ENCODE measurements at places on chromosomes 1 and 21. TPM values are rescaled to one million over a fixed set of nuclear protein-coding genes. Genes with fewer than 3 reads are reported as not detected.

- DNase-seq = peak; percentile 15
Observed at GRCh38 chr1:156194300-156194652, 372 bp downstream of the SLC25A44 start.

GRCh38 chr1:172544481-172545104, 11.6 kb downstream of the SUCO start:
- DNase-seq = no peak

SKI gene
- 28.1 TPM for total RNA-seq

DNA sequence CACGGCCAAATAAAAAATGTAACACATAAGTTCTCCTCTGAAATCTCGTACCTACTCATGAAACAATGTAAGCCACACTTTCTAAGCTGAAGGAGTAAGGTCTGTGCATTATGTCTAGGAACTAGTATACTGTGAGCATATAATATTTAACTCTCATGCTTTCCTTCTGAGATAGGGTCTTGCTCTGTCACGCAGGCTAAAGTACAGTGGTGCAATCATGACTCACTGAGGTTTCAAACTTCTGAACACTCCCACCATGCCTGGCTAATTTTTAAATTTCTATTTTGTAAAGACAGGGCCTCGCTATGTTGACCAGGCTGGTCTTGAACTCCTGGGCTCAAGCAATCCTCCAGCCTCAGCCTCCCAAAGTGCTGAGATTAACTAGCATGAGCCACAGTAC, 71.3 kb downstream of the AHCTF1 start:
- DNase-seq = no peak

MXRA8 gene
- 367 TPM for total RNA-seq

DNA sequence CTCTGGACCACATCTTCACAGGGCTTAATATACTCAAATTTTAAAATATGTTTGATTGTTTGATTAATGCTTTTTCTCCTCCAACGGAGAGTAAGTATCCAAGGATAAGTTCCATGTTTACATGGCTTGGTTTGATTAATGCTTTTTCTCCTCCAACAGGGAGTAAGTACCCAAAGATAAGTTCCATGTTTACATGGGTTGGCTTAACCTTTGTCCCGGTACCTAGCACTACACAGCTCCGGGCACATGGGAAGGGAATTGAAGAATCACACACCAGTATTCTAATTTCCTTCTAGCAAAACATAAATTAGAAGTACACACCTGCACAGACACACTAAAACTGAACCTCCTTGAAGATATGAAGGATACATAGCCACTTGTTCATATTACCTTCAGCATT, 77.5 kb downstream of the ARID4B start:
- DNase-seq = no peak

RNF187 gene
- total RNA-seq = 39.8 TPM

DNA sequence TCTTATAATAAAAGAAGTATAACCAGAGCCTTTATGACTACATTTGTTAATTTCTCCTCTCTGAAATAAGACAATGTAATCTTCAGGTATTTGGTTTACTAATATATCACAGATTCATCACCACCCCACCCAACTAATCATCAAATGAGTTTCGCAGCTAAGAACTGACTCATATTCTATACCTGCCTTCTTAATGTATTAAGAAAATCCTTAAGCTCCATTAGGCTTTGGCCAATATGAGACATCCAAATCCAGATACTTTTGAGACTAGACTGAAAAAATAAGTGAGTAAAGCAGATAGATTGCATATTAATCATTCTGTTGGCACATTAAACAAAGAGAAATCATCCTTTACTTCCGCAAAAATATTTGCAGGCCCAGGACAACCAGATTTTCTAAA, 18.7 kb upstream of the FMO2 start:
- DNase-seq = no peak

DNA sequence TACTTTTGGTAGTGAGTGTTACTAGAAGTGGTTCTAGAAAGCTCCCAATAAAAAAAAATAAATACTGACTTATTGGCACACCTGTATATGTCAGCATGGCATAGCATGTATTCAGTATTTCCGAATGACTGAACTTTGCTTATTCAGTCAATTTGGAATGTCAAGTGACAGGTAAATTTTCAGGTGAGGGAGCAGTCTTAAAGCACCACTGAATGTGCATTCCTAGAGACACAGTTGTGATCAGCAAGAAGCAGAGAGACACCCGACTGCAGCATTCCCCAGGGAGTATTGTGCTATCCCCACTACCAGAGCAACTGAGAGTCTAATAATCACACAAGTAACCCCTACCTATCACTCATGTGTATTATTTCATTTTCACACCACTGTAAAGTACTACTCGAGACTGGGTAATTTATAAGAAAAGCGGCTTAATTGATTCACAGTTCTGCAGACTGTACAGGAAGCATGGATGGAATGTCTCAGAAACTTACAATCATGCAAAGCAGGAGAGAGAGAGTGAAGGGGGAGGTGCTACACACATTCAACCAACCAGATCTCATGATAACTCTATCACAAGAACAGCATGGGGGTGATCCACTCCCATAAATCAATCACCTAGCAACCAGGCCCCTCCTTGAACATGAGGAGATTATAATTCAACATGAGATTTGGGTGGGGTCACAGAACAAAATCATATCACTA, 201.5 kb downstream of the TBX15 start:
- no peak for DNase-seq

MSH4 gene
- 0.16 TPM for total RNA-seq

- DNase-seq = no peak
Observed at GRCh38 chr1:244409701-244410100, 42.0 kb downstream of the ADSS2 start.

GRCh38 chr1:236904892-236905741, 99.1 kb downstream of the MT1HL1 start:
- DNase-seq = peak; percentile 69

- DNase-seq = no peak
Observed at GRCh38 chr21:43943512-43944077, 68.5 kb upstream of the TRAPPC10 start.

BTBD19 gene
- total RNA-seq = 5.4 TPM

GRCh38 chr21:32082466-32082865, 196.4 kb downstream of the MIS18A start:
- DNase-seq = no peak

- no peak for DNase-seq
Observed at GRCh38 chr1:116433275-116434257, 60.5 kb downstream of the ATP1A1 start.

PM20D1 gene
- not detected for total RNA-seq

GRCh38 chr21:18529254-18529653, 125.7 kb upstream of the TMPRSS15 start:
- peak; percentile 71 for DNase-seq

SDCCAG8 gene
- total RNA-seq = 69.2 TPM

GRCh38 chr1:234702342-234703000, 92.5 kb upstream of the IRF2BP2 start:
- DNase-seq = peak; percentile 58

DNA sequence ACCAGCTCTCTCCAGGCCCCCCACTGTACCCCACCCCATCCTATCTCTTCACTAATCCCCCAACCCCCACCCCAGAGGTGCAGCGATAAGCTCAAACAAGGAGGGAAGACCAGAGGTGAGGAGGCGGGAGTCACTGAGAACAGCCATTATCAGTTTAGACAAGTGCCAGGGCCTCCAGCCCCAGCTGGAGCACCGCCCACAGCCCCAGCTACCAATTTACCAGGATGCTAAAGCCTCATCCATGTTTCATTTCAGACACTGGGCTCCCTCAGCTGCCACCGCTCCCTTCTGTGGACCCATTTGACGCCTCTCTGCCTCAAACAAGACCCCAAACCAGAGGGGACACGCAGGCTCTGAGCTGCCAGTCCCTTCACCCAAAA, 80.6 kb downstream of the DISP3 start:
- DNase-seq = no peak

DNA sequence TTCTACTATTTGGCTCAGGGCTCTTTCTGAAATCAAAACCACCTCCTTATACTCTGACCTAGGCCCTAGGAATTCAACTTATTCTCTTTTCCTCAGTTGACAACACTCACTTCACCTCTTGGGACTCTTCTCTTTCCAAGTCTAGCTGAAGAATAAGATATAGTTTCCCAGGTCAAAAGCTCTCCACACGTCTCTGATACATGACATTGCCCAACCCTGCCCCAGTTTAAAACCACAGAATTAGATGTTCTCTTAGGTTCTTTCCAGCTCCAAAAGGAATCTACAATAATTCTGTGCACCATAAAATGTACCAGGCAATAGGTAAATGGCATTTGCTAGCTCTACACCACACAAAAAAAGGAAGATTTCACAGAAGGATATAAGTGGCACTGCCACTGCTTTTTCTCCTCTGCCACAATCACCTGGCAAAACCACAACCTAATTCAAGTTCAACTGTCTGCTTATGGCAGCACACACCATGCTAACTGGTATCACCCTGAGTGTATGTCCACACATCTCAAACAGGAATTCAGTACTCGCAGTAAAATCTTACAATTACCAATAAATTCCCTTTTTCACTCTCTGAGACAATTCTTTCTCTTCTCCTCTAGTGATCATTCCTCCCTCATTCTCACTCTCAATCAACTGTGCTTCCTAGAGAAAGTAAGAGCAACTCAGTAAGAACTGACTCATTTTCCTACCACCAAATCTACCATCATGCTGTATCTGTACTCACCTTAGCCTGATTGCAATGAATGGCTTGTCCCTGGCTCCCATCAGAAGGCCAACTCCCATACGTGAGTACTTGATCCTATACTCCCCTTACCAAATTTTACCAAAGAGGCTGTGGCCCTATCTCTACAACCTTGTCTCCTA, 27.3 kb downstream of the ZBTB8OS start:
- DNase-seq = no peak

- DNase-seq = peak; percentile 25
Observed at GRCh38 chr1:10286244-10286643, 75.9 kb downstream of the KIF1B start.

ZCCHC17 gene
- 11.4 TPM for total RNA-seq

TMEM240 gene
- total RNA-seq = 3.6 TPM

DNA sequence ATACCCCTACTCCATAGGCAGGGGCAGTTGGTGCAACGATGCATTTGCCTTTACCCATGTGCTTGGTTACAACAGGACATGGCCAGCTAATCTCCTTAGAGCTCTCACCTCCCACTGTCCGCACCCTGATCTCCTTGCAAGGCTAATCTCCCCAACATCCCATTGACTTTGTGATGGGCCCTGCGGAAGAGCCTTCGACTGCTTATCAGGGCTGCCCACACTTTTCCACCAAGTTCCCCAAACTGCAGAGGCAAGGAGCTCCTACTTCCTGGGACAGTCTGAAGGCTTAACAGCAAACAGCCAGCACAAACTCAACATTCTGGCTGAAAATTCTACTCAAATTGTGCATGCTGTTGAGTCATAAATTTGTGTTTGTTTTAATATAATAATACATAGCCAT, 36.0 kb downstream of the C1orf94 start:
- no peak for DNase-seq

DNA sequence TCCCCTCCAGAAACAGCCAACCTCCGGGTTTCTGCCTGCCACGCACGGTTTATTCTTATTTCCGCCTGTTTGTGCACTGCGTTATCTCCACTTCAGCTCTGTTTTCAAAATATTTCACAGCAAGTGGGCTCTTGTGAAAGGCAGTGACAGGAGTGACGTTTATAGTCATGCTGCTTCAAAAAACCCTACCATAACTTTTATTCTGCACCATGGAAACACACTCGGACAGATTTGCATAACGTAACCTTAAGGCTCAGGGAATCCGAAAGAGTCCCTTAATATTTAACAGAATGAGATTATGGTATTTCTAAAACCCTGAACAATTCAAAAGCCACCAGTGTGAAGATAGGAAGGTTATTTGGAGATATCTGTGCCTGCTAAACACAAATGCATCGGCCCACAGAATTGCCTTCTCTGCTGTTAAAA, 782 bp upstream of the SDE2 start:
- DNase-seq = peak; percentile 47

LAMTOR2 gene
- 74.7 TPM for total RNA-seq

LMOD1 gene
- total RNA-seq = 22.3 TPM

DNA sequence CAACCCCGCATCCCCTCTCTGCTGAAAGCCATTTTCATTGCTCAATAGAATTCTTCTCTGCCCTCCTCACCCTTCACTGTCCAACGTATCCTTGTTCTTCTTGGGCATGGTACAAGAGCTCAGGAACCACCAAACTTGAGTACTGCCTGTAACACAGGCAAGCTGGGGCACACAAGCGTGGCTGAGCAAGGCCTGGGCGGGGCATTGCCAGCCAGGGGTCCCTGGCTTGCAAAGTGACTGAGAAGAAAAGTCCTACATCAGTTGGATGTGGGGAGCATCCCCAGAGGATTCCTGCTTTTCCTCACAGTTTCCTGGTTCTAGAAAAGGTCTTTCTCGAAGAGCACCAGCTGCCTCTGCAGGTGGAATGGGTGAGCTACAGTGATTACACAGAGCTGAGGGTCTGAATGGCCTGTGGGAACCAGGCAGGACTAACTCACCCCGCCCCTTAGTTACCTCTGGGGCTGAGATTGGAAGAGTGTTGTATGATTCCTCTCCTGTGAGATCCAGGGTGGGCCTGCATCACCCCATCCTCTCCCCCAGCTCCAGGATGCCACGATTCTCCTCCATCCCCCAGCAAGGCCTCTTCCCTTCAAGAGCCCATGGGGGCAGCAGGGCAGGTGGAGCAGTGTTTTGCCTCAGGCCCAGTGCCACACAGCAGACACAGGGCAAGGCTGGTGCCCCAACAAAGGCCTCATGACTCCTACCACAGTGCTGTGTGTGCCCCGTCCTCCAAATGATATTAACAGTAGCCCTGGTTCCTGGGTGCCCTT, 121.9 kb downstream of the MATN1 start:
- no peak for DNase-seq

CACHD1 gene
- 11.6 TPM for total RNA-seq

MATN1 gene
- 0.25 TPM for total RNA-seq

- DNase-seq = no peak
Observed at GRCh38 chr1:156012051-156012817, 8.5 kb downstream of the SSR2 start.

Data from fibroblast of the aortic adventitia (primary cell).